ENCODE measurements at places on chromosomes 4 and X. TPM values are rescaled to one million over a fixed set of nuclear protein-coding genes. Genes with fewer than 3 reads are reported as not detected.

HTN1 gene
- not detected for total RNA-seq

SPIN2A gene
- 3.4 TPM for total RNA-seq

POLN gene
- 3.2 TPM for total RNA-seq

ARHGAP6 gene
- 0.97 TPM for total RNA-seq

TKTL1 gene
- not detected for total RNA-seq

TLR1 gene
- 1.5 TPM for total RNA-seq

SPANXN4 gene
- total RNA-seq: not detected

MEPE gene
- total RNA-seq: not detected

Data from hair follicle dermal papilla cell (primary cell).